ENCODE measurements at places on chromosomes 2 and 18.

GRCh38 chr2:102667072-102667471 lies 47.7 kb downstream of the SLC9A2 start:
- no peak for DNase-seq

GRCh38 chr2:27799646-27800010 lies 28.1 kb downstream of the MRPL33 start:
- DNase-seq = no peak

- no peak for DNase-seq
Observed at GRCh38 chr2:152826581-152827279, 108.3 kb downstream of the ARL6IP6 start.

DNA sequence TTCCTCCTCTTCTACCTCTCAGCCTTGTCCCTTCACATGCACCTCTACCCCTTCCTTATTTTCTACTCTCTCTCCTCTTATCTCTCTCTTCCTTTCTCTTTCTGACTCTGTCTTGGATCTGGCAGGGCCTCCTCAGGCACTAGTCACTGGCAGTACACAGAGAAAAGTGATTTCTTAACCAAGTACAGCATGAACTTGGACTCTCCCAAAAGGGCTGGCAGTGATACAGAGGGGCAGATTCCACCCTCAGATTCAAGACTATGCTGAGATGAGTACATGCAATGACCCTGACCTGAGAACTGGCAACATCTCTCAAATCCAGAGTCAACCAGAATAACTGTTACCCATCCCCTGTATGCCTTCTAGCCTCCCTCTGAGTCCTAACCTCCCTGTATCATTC lies 4.3 kb downstream of the AOX1 start:
- no peak for DNase-seq

- DNase-seq = no peak
Observed at GRCh38 chr2:10847008-10847407, 34.4 kb upstream of the PDIA6 start.

GRCh38 chr18:69590150-69590549 lies 189.5 kb downstream of the DOK6 start:
- no peak for DNase-seq

DNA sequence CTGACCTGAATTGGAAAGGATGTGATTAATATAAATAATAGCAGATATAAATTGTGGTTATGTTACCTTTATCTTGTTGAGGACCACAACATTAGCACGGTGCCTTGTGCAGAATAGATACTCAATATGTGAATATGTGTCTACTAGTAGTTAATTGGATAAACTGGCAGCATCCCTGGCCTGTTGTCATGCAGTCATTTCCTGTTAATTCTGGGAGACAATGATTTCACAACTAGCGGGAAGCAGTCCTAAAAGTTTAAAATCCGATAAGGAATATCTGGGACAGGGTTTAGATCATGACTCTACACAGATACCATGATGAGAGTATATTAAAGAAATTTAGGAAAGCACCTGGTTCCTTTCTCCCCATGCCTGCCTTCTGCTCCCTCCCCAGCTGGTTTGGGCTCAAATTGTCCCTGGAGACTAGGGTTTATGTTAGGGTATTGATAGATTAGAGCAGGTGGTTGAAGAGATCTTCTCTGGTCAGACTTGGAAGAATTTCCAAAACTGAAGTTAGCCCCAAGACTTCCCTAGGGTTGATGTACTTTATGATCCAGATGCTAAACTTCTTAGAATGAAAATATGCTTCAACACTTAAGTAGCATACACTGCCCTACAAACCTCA lies 32.8 kb downstream of the CYBRD1 start:
- DNase-seq = no peak

DNA sequence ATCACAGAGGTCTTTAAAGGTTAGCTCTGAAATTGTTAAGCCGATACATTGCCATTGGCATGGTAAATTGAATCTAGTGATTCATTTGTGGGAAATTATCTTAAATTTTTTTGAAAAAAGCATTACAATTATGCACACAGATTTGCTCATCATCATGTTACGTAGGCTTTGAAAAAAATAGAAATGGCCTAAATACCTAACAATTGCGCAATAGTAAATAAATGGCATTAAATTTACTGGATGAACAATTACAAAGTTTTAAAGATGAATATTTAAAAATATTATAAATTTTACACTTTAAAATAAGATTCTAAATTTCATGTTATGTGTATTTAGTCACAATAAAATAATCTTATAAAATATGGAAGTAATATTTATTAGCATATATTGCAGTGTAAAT lies 171.3 kb downstream of the RPRM start:
- DNase-seq = no peak

DNA sequence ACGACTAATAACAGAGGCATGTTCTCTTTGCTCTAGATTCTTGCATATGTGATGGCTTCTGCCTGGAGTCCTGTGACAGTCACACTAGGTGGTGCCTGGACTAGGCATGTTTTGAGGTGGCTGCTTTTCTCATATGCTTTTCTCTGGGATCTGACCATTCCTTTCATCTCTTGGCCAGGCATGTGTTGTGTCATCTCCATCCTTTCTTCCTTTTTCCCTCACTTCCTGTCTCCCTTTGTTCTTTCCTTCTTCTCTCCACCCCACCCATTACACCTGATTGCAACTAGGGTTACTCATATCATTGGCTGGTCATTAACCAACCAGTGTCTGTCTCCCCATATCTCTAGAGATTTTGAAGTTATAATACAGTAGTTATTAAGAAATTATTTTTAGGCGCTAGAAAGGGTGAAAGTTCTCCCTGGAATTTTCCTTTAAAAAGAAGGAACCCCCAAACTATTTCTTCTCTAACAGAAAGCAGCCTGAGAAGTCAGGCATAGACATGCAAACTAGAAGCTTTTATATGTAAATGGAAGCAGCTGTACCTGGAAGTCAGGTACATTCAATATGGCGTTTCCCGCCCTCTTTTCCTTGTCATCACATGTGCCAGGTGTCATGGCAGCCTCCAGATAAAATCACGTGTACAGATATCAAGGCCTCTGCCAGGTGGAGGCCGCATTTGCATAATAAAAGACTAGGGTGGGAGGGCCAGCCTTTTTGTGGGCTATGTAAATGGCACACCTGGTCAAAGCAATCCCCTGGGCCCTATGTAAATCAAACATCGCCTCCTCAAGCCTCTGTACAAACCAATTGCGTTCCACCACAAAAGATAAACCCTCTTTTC lies 220.4 kb upstream of the MEX3C start:
- no peak for DNase-seq

DNA sequence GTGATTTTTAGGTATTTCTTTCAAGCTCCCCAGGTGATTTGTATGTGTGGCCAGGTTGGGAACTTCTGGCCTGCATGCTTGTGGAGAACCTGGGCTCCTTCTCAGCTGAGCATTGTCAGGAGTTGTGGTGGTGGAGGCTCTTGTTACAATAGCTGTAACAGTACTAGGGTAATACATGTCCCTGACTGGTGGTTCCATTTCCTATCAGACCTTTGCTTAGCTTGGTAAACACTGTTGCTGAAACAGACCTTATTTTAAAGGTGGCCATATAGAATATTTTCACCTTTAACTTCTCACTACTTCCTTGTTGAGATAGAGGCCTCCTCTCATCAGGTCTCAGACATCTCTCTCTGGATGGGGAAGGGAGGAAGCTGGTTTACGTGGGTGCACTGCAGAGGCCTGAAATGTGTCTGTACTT lies 79.2 kb downstream of the SETBP1 start:
- no peak for DNase-seq

GRCh38 chr18:48742706-48743475 lies 204.1 kb downstream of the CTIF start:
- peak; percentile 76 for DNase-seq

- DNase-seq = no peak
Observed at GRCh38 chr2:2688254-2688653, 357.2 kb upstream of the MYT1L start.

DNA sequence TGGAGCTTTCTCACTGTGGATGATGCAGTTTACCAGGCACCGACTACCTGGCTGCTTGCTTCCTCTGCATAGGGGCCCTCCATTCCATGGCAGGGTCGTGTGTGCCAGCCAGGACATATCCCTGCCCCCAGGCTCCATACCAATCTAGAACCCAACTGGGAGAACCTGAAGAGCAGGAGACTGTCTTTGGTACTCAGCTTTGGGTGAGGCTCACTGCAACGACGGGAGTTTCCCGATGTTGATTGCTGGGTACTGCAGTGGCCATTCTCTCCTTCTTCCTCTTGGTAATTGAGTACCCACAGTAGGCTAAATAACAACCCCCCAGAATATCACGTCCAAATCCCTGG lies 133.3 kb upstream of the SERTAD2 start:
- DNase-seq = no peak

DNA sequence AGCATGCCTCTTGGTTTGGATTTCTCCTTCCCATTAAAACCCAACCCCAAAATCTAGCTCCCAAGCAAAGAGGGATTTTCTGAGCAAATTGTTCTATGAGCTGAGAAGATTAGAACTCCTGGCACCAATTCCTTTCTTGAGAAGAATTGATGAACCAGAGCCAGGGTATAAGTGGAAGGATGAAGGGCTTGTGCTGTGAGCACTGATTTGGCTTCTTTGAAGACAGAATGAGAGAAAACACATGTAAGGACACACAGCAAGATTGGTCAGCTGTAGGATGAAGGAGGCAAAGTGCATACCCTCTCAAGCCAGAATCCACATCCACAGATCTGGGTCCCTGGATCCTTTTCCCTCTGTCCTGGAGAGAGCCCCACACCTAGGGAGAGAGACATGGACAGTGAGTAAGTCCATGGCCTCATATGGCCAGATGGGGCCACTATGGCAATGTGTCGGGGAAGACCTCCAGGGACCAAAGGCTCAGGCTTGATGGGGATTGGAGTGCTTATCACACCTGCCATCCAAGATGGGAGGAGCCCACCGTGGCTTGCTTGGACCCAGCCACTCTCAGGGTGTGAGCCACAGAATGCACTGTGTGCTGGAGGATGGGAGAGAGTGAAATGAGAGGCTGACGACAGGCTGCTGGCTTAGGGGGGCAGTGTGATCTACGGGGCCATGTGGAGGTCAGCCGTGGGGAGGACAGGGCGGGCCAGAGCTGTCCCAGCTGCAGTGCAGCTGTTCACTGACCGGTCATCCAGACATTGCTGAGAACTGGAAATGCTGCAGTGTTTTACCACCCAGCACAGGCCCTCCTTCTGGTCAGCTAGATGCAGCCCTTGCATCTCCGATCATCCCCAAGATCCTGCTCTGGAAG lies 339.8 kb downstream of the CYP26B1 start:
- DNase-seq = peak; percentile 83

DNA sequence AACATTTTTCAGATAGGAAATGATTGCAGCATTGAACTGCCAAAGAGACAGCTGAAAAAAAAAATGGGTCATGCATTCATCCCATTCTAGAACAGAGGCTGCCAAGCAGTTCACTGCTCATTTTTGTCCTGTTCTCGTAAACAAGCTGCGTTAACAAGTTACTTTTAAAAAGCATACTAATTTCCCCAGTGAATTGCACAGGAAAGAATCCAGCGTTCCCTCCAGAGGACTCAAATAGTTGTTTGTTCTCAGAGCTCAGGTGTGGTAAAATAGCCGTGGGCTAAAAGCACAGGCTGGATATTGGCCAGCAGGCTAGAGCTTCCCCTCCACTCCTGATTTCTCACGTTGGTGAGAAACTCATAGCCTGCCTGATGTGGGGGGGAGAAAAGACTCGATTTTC lies 76.1 kb upstream of the AQP4 start:
- no peak for DNase-seq

- DNase-seq = no peak
Observed at GRCh38 chr2:202818321-202818720, 53.2 kb downstream of the ICA1L start.

DNA sequence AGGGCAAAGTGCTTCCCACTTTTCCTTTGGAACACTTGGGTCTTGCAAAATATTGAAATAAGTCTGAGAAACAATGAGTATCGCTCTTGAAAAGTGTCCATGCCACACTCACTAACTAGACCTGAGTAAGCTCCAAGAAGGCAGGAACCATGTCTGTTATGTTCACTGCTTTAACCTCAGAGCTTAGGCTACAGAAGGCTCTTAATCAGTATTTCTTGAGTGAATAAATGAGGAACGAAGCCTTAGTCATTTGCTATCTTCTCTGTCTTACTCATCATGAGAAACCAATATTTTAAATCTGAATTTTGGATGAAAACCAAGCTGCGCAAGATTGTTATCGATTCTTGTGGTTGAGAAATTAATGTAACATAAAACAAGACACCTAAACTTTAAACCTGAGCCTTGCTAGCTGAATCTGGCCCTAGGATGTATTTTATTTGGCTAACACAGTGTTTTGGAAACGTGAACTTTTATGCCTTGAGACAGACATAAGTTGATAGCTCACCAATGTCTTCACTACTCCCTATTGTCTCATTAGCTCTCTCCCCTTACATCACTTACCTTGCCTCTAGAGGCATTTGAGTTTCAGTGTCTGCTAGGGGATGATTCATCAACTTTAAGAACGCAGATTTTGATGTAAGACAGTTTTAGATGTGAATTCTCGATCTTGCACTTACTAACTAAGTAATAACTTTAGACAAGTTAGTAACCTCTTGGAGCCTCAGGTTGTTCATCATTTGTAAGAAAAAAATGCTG lies 392.8 kb upstream of the MEIS1 start:
- DNase-seq = no peak

- no peak for DNase-seq
Observed at GRCh38 chr2:238730001-238730669, 117.8 kb upstream of the TWIST2 start.

- no peak for DNase-seq
Observed at GRCh38 chr2:2007551-2008501, 263.5 kb upstream of the PXDN start.

GRCh38 chr2:75751360-75751759 lies 40.6 kb upstream of the GCFC2 start:
- DNase-seq = no peak

DNA sequence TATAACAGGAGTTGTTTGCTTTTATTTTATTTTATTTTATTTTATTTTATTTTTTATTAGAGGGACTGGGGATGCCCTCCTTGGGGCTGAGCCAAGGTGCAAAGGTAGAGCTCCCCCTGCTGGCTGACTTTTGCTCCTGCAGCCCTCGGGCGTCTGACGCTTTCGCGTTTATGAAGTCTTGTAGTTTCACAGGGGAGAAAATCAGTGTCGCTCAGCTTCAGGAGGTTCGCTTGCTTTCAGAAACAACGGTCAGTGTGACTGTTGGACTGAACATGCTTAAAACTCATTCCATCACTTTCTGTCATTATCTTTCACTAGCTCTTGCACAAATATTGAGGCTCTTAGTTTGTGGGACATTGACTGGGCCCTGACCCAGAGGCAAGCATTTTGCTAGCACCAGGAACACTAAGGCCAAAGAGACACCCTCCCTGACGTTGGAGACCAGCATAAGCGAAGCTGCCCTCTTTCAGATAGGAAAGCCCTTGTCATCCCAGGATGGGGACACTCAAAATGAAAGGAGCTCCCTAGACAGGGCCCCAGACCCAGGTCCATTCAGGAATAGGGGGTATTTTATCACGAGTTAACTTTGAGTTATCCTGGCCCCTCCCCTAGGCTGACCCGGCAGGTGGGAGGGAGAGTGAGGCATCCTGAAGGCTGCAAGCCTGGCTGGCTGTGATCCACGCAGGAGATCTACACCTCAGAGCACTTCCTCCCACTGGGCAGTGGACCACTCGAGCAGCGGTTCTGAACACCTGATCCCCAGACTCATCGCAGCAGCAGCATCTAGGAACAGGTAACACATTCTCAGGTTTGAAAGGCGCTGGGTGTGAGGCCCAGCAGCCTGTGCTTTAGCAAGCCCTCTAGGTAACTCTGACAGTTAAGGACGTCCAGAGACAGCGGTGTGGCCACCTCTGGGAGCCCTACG lies 34.4 kb downstream of the LGALSL start:
- DNase-seq = peak; percentile 69

GRCh38 chr2:142020368-142020767 lies 110.4 kb downstream of the LRP1B start:
- DNase-seq = no peak

Measured in femur (tissue), 1 donor.